Activated CD4-positive, alpha-beta memory T cell treated with anti-CD3 and anti-CD28 coated beads for 36 hours (primary cell): ENCODE measurements at places on chromosomes 1 and 21.

- DNase-seq = peak; percentile 47
Observed at GRCh38 chr21:46052703-46053651, 44.9 kb upstream of the COL6A2 start.

DNA sequence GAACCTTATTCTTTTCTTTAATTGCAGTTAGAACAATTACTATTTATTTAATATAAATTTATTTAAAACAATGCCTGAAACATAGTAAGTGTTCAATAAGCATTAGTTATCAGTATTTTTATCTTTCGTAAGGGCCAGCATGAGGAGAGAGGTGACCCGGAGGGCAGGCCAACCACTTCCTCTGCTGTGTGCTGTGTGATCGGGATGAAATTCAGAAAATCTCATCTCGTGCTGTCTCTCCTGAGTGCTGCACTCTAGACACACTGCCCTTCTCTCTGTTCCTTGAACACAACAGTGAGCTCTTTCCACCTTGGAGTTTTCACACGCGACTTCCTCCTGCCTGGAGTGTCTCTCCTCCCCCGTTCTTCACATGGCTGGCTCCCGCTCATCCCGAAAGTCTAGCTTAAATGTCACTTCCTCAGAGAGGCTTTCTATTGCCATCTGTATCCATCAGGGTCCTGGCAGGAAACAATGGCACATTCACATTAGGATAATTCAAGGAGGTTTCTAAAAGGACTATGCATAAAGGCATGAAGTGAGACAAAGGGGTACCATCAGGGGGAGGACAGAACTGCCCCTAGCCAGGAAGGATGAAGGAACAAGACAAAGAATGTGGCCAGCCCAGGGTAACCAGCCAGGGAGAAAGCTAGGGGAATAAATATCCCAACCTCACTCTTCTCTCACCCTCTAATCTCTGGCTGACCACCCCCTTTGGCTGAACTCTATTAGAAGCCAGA, 142.6 kb upstream of the GJB5 start:
- DNase-seq = no peak

- peak; percentile 22 for DNase-seq
Observed at GRCh38 chr1:173410133-173410793, 66.9 kb upstream of the PRDX6 start.

- peak; percentile 42 for DNase-seq
Observed at GRCh38 chr1:113811156-113811887, 954 bp downstream of the RSBN1 start.

DNA sequence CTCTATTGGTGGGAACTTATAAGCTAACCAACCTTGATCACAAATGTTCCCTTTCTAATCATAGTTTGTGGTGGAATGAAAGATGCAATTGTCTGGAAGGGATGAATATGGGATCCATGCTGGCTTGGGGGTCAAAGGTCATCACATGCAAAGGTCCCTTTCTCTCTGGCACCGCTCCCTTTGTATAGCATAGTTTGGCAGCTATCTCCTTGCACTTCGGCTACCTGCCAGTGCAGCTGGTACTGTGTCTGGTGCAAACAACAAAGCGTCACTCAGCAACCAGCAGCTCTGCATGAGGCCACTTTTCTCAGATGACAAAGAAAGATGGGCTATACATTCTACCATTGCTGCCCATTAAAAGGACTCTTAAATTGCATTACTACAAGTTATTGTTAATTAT, 188.2 kb upstream of the NFIA start:
- DNase-seq = no peak

GRCh38 chr1:9281071-9281827, 11.4 kb upstream of the SPSB1 start:
- DNase-seq = no peak

GRCh38 chr1:99251308-99251707, 13.0 kb upstream of the PLPPR4 start:
- DNase-seq = no peak

- DNase-seq = no peak
Observed at GRCh38 chr21:34593423-34593822, 21.5 kb downstream of the RCAN1 start.

GRCh38 chr1:237873487-237874211, 17.1 kb downstream of the ZP4 start:
- DNase-seq = peak; percentile 15

DNA sequence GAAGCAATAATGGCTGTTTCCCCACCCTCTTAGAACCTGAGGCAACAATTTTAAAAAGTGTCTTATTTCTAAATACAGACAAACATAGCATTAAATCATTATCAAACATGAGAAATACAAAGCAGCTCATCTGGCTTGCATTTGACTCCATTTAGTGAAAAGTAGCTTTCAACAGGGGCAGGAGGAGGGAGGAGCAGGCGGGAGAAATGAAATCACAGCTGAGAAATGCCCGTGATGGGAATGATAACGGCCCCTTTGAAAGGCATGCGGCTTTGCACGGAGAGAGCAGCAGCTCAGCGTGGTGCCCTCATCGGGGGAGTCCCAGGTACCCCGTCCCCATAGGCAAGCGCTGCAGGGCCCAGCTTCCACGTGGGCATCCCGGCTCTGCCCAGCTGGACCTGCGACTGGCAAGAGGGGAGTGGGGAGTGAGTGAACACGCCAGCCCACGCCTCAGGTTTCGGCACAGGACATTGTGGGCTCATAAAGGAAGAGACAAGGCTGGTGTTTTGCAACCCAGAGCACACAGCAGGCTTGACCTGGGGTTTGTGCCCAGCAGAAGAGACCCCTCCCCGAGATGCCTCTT, 134.6 kb downstream of the NPHP4 start:
- DNase-seq = no peak

GRCh38 chr1:36762174-36762573, 272.1 kb downstream of the GRIK3 start:
- DNase-seq = no peak

- peak; percentile 53 for DNase-seq
Observed at GRCh38 chr21:46605767-46606426, 1.0 kb upstream of the S100B start.

DNA sequence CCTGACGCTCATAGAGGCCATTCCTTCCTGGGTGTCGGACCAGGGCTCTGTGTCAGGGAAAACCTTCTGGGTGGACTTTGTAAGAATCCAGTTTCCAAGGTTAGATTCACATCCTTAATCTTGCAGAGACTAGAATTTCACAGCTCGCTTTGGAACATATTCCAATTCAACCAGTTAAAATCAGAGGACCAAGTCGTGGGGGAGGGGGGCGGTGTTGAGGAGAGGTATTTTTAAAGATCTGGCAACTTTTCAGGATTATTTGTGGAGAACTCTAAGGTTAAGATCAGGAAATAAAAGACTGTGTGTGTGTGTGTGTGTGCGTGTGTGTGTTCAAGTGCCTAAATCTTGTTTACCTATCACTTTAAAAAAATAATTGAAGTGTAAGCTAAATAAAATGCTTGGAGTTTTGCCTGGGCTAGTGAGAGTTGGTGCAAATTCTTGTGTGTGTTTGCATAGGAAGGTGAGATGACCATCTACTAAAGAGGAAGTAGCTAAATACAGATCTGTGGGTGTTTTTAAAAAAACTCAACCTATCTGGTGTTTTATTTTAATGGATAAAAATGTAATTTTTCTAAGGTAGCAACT, 21.8 kb downstream of the TENT5C start:
- DNase-seq = no peak

- DNase-seq = no peak
Observed at GRCh38 chr1:214859647-214860046, 222.9 kb upstream of the KCNK2 start.

- DNase-seq = no peak
Observed at GRCh38 chr21:27060190-27060589, 93.3 kb upstream of the ADAMTS5 start.

- no peak for DNase-seq
Observed at GRCh38 chr1:43861988-43862735, 71.4 kb upstream of the ARTN start.

DNA sequence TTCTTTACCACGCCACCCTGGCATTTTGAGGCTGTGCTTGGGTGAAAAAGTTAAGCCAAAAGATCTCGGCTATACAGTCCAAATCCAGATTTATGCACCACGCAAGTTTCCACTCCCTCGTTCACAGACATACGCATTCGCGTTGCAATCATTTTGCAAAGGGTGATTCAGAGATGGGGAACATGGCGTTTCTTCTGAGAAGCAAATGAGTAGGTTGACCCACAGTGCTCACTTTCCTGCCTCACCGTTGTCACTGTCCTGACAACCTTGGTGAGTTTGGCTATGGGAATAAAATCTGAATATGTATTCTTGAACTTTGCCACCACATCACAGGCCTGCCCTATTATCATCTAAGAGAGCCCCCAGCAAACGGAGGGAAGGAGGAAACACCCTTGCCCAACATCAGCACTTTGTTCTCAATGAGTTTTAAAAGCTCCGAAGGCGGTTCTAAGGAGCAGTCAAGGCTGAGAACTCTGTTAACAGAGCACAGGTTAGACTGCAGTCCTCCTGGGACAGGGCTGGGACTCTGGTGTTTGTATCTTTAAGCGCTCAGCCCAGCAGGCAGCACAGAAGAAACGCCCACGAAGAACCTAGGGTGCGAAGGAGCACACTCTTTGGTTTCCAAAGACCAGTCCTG, 86.4 kb downstream of the RUNX1 start:
- DNase-seq = peak; percentile 65

DNA sequence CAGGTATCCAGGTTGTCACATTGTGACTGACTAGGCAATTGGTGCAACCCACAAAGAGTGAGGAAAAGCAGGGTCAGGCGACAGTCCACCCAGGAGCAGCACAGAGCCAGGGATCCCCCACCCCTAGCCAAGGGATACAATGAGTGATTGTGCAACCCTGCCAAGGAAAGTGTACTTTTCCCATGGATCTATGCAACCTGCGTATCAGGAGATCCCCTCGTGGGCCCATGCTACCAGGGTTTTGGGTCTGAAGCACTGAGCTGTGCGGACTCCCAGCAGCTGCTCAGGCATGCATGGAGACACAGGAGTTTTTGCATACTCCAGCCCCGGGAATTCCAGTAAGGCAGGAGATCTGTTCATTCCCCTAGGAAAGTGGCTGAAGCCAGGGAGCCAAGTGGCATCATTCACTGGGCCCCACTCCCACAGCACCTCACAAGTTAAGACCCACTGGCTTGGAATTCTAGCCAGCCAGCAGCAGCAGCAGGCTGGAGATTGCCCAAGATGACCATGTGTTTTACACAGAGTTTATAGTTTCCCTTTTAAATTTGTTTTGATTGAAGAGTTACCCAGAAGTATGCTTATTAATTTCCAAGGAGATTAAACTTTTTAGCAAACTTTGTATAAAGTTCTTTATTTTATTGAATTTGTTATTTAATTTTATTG, 136.0 kb downstream of the LTN1 start:
- DNase-seq = no peak

GRCh38 chr21:44911384-44912157, 9.1 kb downstream of the ITGB2 start:
- DNase-seq = peak; percentile 75

DNA sequence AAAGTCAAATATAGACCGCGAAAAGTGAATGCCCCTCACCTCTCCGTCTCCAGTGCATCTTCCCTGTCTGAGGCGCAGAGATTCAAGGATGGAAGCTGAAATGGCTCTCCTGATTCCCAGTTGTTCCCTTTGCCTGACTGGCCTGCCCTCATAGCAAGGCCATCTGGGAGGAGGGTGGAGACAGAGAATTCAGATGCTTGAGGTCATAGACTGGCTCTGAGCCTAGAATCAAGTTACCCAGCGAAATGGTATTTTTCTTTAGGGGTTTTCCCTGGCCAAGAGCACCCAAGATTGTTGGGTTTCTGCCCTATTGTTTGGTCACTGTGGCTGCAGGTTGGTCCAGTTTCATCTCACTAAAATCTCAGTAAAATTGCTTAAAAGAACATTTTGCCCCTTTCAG, 7.2 kb downstream of the METTL13 start:
- no peak for DNase-seq

DNA sequence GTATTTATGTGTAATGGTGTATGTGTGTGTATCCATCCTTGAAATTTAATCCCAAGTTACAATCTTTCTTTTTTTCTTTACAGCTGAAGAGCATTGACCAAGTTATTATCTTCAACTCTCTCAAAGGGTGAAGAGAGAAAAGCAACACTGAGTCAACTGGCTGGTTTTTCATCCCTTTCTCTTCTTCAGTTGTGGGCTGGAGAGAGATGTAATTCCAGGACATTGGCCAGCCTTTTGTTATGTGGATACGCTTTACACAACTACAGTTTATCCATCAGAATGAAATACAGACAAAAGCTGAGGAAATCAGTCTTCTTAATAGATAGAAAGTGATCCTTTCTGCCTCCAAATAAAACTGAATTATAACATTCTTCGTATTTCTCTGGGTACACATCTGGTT, 357.0 kb upstream of the NCAM2 start:
- no peak for DNase-seq

GRCh38 chr1:243730487-243731150, 119.4 kb downstream of the AKT3 start:
- DNase-seq = no peak

DNA sequence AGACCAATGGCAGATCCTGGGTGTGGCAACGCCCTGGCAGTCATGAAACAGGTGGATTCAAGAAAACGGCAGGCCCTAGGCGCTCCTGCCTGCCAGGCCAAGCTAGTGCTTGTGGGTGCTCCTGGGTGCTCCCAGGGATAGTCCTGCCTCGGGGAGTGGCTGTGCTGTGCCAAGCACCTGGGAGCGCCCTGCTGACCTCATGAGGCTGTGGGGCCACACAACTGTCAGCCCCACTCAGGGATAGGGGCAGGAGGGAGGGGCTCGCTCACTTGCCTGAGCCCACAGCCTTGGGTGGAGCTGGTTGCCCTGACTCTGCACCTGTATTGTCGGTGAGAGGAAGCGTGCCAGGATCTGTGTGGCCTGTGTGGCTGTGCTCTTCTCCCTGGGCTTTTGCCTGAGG, 9.4 kb downstream of the SNAP47 start:
- no peak for DNase-seq

GRCh38 chr1:164716992-164717703, 158.2 kb downstream of the PBX1 start:
- DNase-seq = no peak

DNA sequence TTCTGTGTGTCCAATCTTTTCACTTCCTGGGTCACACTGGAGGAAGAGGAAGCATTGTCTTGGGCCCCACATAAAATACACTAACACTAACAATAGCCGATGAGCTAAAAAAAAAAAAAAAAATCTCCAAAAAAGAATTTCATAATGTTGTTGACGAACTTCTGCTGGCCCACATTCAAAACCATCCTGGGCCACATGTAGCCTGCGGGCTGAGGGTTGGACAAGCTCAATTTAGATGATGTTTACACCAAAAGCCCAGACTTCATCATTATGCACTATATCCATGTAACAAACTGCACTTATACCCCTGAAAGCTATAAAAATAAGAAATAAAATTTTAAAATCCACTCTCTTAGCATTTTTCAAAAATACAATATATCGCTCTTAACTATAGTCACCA, 187.8 kb upstream of the PTBP2 start:
- no peak for DNase-seq

- DNase-seq = no peak
Observed at GRCh38 chr1:165036403-165036802, 320.1 kb downstream of the LMX1A start.

- DNase-seq = no peak
Observed at GRCh38 chr1:19689085-19689757, 24.5 kb downstream of the HTR6 start.
